ENCODE measurements at places on chromosomes 11 and 22.

- no peak for DNase-seq
Observed at GRCh38 chr11:44029977-44030911, 17.5 kb upstream of the ACCSL start.

DNA sequence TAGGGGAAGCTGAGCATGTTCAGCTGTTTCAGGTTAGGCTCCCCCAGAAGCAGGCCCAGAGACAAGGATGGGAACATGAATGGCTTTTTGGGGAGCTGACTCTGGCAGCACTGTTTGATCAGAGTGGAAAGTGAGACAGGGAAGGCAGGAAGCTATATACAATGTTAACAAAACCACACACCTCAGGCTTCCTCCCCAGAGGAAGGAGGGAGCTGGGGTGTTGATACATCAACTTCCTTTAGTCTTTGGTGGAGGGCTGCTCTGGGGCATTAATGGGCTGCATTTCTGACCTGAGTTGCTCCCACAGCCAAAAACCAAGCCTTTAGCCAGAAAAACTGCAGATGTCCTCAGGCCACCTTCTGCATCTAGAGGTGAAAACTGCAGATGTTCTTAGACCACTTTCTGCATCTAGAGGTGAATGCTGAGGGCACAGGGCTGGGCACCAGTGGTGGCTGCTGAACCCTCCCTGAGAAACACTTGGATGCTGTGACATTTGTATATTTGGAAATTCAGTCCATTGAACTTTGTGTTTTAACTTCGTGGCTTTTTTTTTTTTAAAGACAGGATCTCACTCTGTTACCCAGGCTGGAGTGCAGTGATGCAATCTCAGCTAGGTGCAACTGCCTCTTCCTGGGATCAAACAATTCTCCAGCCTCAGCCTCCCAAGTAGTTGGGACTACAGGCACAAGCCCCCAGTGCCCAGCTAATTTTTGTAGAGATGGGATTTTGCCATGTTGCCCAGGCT lies 49.9 kb downstream of the KIAA1671 start:
- no peak for DNase-seq

DNA sequence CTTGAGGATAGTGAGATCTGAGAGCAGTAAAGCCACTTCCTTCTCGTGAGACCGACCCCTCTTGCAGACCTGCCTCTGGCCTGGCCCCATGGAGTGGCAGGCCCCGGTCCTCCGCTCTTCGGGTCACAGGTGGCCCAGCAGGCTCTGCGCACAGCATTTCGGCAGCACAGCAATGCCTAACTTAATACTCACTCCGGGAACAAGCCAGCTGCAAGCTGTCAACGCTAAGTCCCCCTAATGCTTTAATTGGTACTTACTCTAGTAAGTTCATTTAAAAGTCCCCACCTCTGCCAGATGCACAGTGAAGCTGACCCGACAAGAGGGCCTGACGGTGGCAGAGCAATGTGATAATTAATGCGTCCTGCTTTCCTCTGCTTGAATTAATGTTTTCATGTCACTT lies 349.3 kb upstream of the B3GAT1 start:
- DNase-seq = no peak

- DNase-seq = no peak
Observed at GRCh38 chr11:102201776-102202175, 91.5 kb downstream of the YAP1 start.

GRCh38 chr11:19959648-19960059 lies 200.6 kb downstream of the DBX1 start:
- DNase-seq = no peak

- DNase-seq = no peak
Observed at GRCh38 chr11:68775951-68776388, 24.6 kb upstream of the TESMIN start.

GRCh38 chr11:94574193-94574961 lies 7.2 kb downstream of the PIWIL4 start:
- no peak for DNase-seq

GRCh38 chr11:65112546-65113360 lies 1.1 kb downstream of the TM7SF2 start:
- peak; percentile 72 for DNase-seq

DNA sequence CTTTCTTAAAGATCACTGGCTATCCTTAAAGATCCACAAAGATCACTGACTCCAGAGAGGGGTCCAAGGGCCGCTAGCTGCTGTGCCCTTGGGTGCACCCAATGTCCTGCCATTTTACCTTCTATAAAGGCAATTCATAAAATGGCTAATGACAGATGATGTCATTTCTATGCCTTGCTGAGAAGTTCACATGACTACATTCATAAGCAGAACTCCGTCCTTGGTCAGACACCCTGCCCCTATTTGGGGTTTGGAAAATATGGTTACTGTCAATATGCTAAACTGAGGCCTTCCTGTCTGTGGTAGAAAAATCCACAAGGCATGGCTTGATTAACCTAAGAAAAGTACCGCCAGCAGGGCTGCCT lies 60.9 kb upstream of the BMAL1 start:
- DNase-seq = no peak

DNA sequence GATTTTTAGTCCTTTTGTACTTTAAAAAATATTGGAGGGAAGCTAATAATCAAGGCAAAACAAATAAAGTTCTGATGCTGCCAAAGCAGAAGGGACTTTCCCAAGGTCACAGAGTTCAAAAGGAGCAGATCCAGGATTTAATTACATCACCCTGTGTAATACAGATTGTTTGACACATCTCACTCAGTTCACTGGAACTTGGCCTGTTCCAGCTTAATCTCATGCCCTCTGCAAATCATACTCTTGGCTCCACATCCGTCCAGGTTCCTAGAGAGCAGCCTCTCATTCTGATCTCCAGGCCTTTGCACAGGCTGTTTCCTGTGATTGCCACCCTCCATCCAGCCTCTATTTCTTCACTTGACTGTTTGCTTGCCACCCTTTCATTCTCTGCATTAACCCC lies 151.7 kb downstream of the SPON1 start:
- DNase-seq = no peak

- no peak for DNase-seq
Observed at GRCh38 chr11:122523846-122524805, 131.4 kb upstream of the UBASH3B start.

- no peak for DNase-seq
Observed at GRCh38 chr22:21947040-21948014, 5.3 kb downstream of the PPM1F start.

DNA sequence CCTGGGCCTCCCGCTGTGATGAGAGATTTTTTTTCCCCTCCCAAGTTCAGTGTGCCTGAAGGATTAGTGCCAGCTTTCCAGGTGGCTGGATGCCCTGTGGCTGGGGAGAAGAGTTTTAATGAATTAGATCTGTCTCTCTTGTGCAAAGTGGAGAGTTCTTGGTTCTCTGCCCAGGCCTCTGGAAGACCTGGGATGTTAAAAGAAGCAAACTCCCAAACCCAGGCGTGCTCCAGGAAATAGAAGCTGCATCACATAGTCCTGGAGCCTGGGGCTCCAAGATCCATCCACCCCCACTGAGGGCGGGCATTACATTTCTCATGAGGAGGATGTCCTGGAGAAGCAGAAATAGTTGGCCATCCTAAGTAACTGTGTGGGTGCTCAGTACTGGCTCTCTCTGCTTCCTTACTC lies 30.6 kb downstream of the SDHAF2 start:
- DNase-seq = no peak

- no peak for DNase-seq
Observed at GRCh38 chr11:89490602-89490980, 584 bp downstream of the NOX4 start.

DNA sequence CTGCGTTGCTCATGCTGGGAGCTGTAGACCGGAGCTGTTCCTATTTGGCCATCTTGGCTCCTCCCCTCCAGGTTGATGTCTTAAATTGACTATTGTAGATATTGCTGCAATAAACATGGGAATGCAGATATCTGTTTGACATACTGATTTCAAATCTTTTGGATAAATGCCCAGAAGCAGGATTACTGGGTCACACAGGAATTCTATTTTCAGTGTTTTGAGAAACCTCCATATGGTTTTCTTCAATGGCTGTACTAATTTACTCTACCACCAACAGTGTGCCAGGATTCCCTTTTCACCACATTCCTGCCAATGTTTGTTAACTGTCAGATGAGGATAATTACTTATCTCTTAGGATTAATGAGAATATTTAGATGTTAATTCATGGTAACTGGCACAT lies 467.0 kb downstream of the LUZP2 start:
- no peak for DNase-seq
